Right atrium auricular region (tissue), 2 donors: ENCODE measurements at places on chromosomes 1 and 21.

DNA sequence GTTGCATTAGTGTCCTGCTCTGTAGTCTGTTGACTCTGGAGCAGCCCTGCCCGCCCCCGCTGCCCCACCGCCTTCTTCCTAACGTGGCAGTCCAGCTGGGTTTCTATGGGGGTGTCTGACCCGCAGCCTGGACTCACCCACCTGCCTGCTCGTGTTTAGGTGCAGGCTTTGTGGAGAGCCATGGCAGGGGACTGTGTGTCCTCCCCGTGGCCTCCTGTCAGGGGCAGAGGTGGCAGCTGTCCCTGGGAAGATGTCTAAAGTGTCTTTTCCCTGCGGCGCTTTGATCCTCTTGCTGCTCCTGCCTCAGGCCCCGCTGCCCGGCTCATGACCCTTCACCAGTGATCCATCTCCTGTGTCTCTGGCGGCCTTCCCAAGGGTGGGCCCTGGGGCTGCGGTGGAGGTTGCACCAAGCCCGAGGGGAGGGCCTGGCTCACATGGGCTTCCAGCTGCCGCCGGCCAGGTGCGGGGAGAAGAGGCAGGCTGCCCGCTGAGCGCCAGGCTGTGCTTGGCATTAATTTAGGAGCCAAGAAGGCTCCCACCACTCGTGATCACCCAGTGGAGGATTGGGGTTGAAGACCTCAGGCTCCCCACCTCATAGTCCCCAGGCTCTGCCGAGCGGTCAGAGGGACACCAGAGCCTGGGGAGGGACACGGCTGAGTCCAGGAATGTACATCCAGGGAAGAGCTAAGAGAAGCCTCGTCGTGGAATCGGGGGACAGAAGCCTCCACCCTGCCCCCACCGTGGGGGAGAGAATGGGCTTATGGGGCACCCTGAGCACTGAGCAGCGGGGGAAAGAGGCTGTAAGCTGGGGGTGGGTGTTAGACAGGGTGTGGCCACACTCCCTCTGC lies 44.1 kb downstream of the COL18A1 start:
- no peak for DNase-seq

- DNase-seq: no peak
These were observed 281.2 kb downstream of the AKT3 start for GRCh38 chr1:243568793-243569192.

DNA sequence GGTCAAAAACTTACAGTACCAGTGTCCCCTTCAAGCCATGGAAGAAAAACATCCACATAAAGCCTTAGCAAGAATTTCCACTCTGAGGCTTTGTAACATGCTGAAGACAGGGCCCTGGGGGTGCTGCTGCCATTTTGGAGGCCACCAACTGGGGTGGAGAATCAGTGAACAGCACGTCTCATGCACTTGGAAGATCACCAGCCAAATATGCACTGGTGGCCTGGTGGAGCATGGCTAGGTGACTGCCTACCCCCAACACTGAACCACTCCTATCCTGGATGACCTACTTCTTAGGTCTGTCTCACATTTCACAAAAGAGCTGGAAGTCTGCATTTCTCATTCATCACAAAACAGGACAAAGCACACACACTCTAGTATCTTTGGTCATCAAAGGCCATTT lies 126.4 kb downstream of the COL24A1 start:
- DNase-seq: no peak

DNA sequence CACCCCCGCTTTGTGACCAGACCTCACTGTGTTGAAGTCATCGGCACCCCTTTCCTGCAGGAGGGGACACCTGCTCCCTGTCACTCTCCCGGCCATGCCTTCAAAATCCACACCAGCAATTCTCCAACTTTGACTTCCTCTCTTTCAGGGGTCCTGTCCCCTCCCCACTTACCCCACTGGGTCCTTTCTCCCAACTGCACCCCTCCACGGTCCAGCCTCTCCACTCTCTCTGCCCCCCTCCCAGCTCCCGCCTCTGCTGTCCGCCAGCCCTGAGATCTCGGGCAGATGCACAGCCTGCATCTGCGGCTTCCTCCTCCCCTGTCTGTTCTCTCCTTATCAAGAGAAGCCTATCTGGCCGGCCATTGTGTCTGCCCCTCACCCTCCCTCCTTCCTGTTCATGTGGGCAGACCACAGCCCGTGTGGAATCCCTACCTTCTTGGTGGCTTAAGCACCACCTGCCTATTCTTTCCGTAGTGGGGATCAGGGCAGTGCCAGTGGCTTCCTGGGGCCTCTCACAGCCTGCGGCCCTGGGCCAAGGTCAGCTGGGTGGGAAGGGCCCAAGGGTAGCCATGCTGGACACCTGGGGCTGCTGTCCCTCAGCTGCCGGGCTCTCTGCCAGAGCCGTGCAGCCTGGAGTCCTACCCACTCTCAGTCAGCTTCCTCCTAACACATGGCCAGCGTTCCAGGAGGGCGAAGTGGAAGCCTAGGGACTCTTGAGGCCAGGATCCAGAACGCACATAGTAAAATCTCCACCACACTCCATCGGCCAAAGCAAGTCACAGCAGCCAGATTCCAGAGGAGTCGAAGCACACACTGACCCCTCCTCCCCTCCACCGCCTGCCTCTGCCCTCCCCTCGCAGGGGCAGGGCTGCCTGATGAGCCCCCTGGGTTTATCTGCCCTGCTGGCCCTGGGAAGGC lies 5.1 kb upstream of the HES4 start:
- DNase-seq: no peak

DNA sequence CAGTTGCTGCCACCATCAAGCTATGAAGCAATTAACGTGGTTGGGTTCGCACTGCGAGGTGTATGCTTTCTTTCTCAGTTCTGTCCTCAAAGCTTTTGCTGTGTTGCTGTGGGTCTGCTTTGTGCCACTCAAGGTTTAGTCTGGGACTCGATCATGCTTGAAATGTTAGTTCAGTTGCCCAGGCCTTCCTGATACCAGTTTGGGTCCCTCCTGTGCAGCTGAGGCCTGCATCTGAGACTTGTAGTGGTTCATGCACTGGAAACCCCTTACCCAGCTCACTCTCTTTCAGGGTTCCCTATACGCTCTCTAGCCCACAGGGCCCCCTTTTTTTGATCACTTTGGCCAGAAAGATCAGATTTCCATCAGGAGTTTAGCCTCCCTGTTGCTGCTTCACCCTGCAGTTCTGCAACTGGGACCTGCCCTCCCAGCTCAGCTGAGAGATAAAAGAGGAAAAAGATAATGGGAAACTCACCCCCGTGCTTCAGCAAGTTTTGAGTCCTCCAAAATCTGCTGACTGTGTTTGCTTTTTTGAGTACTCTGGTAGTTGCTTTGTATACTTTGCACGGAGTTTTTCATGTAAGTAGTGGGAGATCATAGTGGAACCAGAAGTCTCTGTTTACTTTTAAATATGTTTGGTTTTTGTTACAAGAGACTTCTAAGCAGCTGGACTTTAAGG lies 317.0 kb downstream of the HHAT start:
- no peak for DNase-seq

DNA sequence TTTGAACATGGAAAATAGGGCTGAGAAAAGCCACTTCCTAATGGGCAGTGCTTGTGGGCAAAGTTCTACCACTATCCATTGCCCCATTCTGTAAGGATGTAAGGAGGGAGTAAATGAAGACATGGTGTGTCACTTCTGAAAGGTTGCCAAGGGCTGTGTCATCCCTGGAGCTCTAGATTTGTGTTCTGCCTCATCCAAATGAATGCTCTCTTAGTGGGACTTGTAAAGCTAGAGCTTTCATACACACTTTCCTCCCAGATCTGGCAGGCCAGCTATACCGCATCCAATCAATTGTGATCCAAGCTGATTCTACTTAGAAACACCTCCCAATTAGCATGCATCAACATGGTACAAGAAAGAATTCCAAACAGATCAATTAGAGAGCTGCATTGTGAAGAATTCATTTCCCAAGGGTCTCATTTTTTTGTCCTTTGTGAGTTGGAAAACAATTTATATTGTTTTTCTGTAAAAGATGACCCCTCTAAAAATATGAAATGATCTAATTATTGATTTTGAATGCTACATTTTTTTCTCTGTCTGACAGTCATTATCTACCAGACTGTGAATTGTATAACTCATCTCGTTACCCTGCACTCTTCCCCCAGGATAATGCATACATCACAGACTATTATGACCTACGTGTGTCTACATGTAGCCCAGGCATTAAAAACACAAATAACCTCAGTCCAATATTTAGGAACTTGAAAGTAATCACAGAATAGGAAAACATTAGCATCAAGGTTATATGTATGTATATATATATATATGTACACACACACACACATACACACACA lies 117.1 kb upstream of the DUSP10 start:
- DNase-seq: no peak

DNA sequence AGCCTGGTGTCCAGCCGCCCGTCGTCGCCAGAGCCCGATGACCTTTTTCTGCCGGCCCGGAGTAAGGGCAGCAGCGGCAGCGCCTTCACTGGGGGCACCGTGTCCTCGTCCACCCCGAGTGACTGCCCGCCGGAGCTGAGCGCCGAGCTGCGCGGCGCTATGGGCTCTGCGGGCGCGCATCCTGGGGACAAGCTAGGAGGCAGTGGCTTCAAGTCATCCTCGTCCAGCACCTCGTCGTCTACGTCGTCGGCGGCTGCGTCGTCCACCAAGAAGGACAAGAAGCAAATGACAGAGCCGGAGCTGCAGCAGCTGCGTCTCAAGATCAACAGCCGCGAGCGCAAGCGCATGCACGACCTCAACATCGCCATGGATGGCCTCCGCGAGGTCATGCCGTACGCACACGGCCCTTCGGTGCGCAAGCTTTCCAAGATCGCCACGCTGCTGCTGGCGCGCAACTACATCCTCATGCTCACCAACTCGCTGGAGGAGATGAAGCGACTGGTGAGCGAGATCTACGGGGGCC lies 1.2 kb downstream of the OLIG2 start:
- no peak for DNase-seq

DNA sequence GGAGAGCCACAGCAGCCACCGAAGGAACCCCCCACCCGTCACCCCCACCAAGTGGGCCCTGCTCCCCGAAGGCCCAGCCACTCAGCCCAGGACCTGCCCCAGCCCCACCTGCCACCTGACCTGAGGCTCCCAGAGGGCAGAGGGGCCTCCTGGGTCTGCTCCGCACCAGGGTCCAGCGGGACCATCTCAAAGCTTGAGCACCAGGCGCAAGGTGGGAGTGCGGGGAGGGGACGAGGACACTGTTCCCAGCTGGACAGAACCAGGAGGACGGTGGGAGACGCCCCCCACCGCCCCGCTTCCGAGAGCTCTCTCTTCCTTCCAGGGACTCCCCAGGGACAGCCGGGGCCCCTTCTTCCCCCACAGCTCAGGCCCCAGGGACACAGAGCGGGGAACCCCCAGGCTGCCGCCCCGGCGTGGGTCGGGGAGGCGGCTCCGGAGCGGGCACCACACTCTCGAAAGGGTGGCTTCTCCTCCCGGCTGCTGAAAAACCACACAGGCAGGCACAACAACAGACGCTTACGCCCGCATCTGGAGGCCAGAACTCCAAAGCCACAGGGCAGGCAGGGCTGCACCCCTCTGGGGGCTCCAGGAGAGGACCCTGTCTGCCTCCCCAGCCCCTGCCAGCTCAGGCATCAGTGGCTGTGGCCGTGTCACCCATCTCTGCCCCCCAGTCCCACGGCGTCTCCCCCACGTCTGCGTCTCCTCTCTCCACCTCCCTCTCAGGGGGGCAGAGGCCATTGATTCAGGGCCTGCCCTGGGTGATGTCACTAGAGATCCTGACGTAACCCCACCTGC lies 1.9 kb upstream of the TTLL10 start:
- no peak for DNase-seq

DNA sequence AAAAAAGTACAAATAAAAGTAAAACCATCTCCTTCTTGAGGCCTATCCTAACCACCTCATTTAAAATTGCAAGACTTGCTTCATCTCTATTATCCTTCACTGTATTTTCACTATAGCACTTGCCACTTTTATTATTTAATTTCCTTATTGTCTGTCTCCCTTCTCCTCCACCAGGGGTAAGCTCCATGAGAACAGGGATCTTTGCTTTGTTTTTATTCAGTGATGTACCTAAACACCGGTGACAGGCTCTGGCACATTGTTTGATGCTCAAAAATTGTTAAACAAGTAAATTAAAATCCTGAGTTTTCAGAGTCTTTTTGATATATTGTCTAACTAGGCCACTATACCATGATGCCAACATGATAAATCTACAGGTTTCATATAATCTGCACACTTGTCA lies 17.2 kb upstream of the SPEN start:
- DNase-seq: no peak

DNA sequence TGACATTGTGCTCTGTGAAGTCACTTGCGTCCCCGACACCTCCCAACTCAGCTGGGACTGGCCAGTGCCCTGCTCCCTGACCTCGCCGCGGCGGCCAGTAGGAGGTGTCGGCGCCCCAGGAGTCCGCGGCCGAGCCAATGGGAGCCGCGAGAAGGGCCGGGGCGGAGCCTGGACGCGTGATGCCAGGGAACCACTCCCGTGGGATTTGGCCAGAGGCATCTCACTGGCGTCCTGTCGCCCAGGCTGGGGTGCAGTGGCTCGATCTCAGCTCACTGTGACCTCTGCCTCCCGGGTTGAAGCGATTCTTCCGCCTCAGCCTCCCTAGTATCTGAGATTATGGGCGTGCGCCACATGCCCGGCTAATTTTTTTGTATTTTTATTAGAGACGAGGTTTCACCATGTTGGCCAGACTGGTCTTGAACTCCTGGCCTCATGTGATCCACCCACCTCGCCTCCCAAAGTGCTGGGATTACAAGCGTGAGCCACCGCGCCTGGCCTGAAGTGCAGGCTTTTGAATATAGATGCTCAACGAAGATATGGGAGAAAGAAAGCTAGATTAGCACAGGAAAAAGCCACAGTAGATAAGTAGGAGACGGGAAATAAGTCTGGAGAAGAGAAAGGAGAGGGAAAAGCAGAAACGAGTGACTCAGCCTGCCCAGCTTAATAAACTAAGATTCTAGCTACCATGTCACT lies 38.0 kb downstream of the ZBTB8OS start:
- peak; percentile 91 for DNase-seq

DNA sequence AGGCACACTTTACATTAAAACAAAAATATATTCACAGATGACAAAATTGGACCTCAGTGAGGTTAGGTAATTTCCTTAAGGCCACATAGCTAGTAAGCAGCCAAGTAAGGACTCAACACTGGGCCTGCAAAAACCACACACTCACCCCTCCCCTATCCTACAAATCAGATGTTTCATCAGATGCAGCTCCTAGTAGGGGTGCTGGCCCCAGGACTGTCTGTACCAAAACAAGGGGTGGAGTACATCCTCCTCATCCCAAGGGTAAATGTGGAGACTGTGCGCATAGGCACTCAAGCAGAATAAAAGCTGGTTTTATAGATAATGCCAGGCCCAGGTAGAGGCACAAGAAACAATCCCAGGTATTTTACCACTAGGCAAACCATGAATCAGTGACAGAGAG lies 25.7 kb downstream of the URB1 start:
- no peak for DNase-seq

- no peak for DNase-seq
These were observed 151.1 kb downstream of the ZNF281 start for GRCh38 chr1:200258447-200259375.

DNA sequence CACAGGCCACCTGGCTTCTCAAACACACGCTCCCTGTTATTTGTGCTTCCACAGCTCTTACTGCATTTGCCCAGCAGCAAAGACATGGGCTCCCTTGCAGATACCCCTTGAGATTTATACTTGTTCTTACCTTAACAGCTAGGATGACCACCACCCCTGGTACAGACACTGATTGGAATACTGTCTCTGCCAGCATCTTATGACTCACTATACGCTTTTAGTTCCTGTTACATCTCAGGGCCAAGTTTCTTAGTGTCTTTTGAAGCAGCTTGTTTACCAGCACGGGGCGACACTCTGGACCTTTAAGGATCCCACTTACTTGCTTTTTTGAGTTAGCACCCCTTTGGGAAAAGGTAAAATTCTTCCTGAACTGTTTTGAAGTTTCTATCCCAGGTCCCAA lies 874.8 kb downstream of the KCNT2 start:
- no peak for DNase-seq
